Left renal cortex interstitium (tissue), 4 donors: ENCODE measurements at places on chromosomes 6 and 20. TPM values are rescaled to one million over a fixed set of nuclear protein-coding genes. Genes with fewer than 3 reads are reported as not detected.

MUCL3 gene
- polyA plus RNA-seq = 0.13 TPM

ESR1 gene
- 0.69 TPM for polyA plus RNA-seq

MATN4 gene
- polyA plus RNA-seq = 0.21 TPM

CYP21A2 gene
- 0.61 TPM for polyA plus RNA-seq

NXT1 gene
- polyA plus RNA-seq = 25.7 TPM

TCF21 gene
- polyA plus RNA-seq = 208 TPM

TBP gene
- 27.7 TPM for polyA plus RNA-seq
